ENCODE measurements at places on chromosomes 4 and X.

DNA sequence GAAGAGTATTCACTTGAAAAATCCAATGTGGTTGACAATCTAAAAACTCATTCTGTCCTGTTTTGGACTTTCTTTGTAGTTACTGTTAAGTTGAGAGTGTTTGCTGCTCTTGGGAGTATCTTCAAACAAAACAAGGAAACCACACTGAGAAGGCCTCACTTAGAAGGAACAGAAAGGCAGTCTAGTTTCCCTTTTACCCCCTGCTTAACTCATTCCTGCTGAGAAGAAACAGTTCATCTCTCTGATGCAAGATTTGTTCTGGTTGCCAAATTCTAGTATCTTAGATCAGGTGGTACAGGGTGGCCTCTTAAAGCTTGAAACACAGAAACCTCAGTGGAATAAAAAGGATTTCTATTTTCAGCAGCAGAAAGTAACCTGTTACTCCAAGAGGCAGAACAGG is 41.4 kb downstream of the GUCY2F start:
- no peak for DNase-seq

- DNase-seq, result no peak
Measured at GRCh38 chr4:104811727-104812126, 317.0 kb upstream of the CXXC4 start.

GRCh38 chr4:23932901-23933308 is 43.1 kb upstream of the PPARGC1A start:
- no peak for DNase-seq

- no peak for DNase-seq
Measured at GRCh38 chr4:8128100-8128856, 30.3 kb downstream of the ABLIM2 start.

- no peak for DNase-seq
Measured at GRCh38 chr4:173564461-173564860, 34.4 kb upstream of the HAND2 start.

- DNase-seq, result no peak
Measured at GRCh38 chr4:83285055-83285407, 433 bp upstream of the COQ2 start.

GRCh38 chr4:41957634-41958033 is 22.4 kb downstream of the TMEM33 start:
- no peak for DNase-seq

- DNase-seq, result no peak
Measured at GRCh38 chrX:25026576-25026975, 10.8 kb upstream of the ARX start.

- DNase-seq, result no peak
Measured at GRCh38 chr4:122898370-122899150, 23.8 kb downstream of the NUDT6 start.

DNA sequence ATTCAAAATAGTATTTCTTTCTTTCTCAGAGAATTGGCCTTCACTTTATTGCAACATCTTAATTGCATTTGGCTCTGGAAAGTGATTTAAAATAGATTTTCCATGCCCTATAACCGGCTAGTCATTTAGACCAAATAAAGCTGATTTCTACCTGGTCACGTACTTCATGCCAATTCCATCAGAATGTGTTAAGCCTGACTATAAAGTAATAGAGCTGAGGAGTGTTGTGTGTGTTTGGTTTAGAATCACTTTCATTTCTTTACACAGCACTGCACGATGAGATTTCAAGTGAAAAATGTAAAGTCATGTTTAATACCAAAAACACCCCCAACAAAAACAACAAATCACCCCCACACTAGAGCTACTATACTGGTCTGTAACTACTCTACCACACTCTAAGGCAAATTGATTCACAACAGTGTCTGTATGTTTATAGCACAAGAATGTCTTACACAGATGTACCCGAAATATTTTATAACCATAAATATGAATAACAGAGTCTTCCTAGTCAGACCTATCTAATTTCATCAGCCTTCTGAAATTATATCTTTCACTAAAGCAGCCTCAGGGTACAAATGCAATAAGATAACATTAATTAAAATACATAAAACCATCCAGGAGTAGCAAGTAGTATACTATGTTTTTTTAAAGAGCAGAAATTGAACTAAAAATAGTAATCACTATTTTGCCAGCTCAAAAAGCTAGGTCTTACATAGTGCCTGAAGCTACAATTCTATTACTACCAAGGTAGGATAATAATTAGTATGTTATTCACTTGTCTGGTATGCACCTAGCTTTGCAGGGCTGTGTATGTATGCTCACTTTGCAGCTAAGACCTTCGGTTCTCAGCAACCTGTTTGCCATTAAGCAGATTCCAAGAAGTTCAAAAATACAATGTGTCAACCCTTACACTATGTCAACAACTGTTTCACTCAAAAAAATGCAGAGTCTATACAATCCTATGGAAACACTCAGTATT is 28.4 kb downstream of the APBB2 start:
- DNase-seq, result no peak

DNA sequence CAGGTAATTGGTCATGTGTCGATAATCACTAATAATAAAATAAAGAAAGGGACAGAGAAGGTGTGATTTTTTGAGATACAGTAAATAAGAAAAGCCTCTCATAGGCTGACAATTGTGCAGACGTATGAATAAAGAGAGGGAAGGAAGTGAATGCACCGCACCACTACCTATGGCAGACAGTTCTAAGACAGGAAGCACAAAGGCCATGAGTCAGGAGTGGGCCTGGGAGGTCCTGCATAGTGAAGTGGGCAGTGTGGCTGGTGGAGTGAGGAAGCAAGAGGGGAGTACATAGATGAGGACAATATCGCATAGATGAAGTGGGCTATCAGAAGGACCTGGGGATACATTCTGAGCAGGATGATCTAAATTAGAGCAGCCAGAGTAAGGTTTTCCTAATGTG is 75.6 kb downstream of the BMP3 start:
- no peak for DNase-seq

GRCh38 chr4:165716472-165716871 is 156.6 kb upstream of the TLL1 start:
- no peak for DNase-seq

DNA sequence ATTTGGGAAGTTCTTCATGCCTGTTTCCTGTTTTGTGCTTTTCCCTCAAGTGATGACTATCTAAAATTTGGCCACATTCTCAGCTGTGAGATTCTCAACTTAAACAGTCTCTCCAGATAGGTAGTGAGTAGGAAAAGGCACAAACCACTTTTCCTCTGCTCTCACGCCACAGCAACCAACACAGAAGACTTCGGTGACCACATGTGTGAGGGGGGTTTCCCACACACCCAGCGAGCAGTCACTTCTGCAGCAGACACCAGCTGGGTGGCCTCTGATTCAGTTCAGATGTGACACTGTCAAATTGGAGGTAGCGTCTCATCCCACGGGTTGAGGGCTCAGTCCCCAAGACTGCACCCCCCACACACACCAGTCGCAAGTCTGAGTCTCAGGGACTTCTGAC is 25.1 kb upstream of the CLDN34 start:
- peak; percentile 2 for DNase-seq

DNA sequence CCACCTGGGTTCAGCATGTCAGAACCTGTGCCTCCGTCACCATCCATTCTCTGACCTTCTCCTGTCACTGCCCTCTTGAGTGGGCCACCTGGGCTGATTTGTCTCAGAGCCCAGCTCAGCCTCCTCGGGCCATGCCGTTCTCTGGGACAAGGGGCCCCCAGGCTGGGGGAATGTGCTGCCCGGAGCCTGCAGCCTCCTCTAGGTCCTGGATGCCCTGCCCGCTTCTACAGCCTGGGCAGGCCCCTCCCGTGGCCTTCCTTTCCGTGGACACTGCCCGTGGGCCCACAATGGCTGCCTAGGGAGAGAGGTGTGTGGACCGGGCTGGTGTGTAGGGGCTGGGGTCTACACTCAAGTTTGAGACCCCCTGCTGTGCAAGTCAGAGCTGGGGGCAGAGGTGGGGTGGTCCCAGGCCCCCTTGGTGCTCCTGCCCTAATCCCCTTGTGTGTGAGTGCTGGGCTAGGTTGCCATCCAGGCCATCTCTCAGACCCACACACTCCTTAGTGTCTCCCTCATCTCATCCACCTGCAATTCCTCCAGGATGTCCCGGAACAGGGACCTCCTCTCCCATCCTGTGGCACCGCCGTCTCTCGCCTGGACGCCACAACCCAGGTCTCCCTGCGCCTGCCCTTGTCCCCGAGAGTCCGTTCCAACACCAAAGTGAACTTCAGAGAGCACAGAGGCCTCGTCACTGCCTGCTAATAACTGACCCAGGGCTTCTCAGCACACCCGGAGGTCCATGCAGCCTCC is 12.4 kb downstream of the PSAPL1 start:
- DNase-seq, result no peak

DNA sequence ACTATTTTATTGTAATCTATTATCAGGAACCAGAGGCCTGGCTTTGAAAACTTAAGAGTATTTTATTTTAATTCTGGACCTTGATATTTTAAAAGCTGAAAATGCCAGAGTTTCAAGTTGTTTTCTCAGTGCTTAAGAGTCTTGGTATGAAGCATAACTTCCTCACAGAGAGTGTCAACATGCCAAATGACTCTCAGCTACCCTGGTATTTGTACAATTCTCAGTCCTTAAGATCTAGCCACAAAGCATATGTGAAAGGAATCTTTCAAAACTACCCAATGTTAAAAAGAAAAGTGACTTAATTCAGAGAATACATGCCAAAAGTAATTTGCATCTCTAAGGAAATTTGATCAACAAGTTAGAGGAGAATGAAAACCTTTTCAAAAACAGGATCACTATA is 171.9 kb downstream of the DKK2 start:
- no peak for DNase-seq

- DNase-seq, result no peak
Measured at GRCh38 chr4:69991016-69991415, 4.8 kb upstream of the STATH start.

DNA sequence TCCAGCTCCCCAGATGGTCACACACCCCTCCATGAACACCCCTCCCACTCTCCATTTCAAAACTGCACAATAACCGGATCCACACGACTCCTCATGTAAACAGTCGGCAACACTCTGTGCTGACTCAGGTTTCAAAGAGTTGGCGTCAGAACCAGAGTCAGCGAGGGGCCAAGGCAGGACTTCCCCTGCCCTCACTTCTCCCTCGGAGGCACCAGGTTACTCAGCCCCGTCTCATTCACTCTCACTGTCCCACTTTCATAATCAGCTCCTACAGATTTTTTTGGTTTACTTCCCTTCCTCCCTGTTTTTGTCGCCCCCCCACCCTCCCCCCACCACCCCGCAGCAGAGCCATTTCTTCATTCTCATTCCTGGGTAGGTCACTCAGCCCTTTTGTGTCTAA is 2.7 kb upstream of the TIMP1 start:
- DNase-seq, result no peak

GRCh38 chr4:158176108-158176507 is 3.3 kb upstream of the GASK1B start:
- no peak for DNase-seq

DNA sequence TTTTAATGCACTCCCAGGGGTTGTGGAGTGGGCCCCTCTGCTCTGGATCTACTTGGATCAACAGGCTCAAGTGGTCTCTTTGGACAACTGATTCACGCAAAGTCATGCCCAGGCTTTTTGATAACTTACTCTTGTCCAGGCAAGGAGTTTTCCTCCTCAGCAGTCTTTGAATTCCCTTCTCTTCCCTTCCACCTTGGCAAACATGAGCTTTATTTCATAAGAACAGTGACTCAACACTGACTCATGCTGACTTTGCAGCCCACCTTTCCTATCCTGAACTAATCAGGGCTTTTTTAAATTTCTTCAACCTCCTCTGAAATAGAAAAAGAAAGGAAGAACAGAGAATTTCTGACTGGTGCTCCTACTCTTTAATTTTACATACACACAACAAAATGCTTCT is 132.1 kb upstream of the LDB2 start:
- no peak for DNase-seq

DNA sequence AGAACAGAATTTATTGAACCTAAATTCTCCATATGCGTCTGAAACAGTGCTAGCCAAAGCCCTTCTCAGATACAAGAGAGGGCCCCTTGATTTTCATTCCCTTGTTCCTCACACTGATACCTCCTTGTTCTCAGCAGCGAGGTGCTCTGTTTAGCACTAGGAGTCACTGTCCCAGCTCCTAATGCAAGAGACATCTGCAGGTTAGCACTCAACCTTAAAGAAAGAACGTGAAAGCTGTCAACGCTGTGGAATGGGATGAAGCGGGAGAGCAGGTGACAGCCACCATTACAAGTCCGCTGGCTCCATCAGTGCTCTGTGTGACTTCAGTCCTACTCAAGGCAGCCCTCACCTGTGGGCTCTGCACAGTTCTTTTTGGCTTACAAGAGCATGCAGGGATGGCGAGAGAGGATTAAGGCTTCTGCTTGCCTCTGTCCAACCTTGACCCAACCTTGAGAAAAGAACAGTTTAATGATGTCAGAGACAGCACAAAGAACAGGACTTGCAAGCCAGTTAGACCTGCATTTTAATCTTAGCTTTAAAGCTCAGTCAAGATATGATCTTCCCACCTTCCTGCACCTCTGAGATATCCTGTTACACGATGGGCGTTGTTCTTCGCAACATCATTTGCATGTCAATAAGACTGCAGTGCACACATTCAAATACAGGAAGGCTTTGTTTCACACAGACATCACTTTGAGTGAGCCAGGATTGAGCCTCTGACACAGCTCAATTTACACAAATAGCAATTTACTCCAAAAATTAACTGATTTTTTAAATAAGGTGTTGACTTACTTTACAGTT is 95.1 kb downstream of the ARSF start:
- DNase-seq, result no peak

- DNase-seq, result no peak
Measured at GRCh38 chrX:3699821-3700381, 13.5 kb downstream of the PRKX start.

DNA sequence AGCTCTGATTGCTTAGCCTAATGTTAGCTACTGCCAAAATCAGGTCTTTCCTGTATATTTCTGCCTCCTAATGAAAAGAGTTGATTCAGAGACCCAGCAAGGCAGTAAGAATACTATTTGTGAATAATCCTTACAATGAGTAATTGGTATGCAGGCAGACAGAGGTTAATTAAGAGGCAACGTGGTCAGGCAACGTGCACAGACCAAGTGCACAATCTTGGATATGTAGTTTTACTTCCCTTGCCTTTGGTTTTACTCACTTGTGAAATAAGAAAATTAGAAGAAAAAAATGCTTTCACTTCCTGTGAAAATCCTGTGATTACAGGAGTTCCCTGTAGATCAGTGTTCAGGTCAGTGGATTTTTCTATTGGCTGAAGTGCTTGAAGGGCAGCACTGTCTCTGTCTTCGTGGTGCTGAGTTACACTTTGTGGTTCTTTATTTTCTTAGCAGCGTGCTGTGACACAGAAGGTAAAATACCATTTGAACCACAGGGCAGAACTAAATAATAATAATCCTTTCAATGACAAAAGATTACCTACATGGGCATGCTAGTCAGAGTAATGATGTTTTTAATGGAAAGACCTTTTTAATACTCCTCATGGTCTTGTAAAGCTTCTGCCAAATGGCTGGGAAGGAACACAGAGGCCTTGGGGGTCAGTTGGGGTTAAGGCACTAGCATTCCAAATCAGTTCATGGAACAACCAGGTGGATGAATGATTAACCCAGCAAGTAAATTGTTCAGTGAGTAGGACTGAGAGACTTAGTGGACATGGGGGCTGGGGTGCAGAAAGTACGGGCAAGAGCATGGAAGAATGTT is 430.9 kb downstream of the MAPK10 start:
- DNase-seq, result no peak

Data from stimulated activated CD8-positive, alpha-beta memory T cell treated with anti-CD3 and anti-CD28 coated beads, Interleukin-7, amount 100 ng/mL, for 1 hour (primary cell).